CD4-positive, alpha-beta T cell (primary cell): ENCODE measurements at places on chromosomes 5 and 9. TPM values are rescaled to one million over a fixed set of nuclear protein-coding genes. Genes with fewer than 3 reads are reported as not detected.

- DNase-seq = no peak
These were observed 30.9 kb upstream of the SHOC1 start for GRCh38 chr9:111825468-111826145.

- no peak for DNase-seq
These were observed 31.8 kb downstream of the ERMP1 start for GRCh38 chr9:5800969-5801738.

- peak; percentile 46 for DNase-seq
These were observed 2.6 kb downstream of the CTNNAL1 start for GRCh38 chr9:109010746-109011145.

- DNase-seq = no peak
These were observed 11.4 kb upstream of the MACIR start for GRCh38 chr5:103247118-103247517.

- no peak for DNase-seq
These were observed 441.4 kb downstream of the SH3GL2 start for GRCh38 chr9:18020121-18020745.

- no peak for DNase-seq
These were observed 36.0 kb downstream of the WWC1 start for GRCh38 chr5:168327451-168327850.

DNA sequence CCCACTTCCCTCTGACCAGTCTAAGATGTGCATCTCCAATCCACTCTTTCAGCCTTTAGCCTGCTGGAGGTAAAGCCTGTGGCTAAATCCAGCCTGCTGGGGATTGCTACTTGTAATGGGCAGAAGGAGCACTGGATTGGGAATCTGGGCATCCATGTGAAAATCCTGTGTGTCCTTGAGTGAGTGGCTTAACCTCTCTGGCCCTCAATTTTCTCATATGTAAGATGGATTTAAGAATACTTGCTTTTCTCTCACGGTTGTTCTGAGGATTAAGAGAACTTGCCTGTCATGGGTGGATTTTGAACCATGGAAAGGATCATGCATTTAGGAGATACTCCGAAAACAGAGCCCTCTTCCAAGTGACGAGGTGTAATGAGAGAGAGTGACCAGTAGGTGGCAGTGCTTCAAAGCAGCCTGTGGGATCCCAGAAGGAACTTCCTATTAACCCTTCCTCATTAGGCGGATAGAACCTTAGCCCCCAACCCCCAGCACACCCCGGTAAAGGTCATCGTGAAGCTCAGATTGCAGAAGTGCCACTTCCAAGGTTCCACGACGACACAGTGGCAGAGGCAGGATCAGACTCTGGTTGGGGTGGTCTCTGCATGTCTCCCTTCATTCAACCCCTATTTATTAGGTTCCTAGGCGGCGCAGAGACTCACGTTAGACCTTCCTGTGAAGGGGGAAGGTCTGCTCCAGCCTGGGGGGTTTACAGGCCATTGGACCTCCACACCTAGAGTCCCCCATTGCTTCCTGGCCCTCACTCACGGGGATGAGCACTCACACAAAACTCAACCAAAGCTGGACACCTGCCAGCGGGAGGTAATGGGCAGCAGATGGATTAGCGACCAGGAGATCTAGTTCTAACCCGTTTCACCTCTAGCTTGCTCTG lies 68.7 kb upstream of the ZNF618 start:
- no peak for DNase-seq

DNA sequence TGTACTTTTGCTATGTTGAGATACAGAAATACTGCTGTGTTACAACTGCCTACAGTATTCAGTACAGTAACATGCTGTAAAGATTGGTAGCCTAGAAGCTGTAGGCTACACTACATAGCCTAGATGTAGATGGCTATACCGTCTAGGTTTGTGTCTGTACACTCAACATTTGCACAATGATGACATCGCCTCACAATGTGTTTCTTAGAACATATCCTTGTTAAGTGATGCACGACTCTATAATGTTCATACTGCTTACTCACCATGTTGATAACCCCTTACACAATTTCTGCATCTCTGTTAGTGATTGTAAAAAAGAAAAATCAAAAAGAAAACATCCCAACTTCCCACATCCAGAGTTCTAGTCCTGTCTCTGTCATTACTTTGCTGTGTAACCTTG lies 450.0 kb downstream of the CCDC171 start:
- DNase-seq = no peak

GRCh38 chr9:93677641-93678136 lies 101.3 kb downstream of the PHF2 start:
- DNase-seq = no peak

DNA sequence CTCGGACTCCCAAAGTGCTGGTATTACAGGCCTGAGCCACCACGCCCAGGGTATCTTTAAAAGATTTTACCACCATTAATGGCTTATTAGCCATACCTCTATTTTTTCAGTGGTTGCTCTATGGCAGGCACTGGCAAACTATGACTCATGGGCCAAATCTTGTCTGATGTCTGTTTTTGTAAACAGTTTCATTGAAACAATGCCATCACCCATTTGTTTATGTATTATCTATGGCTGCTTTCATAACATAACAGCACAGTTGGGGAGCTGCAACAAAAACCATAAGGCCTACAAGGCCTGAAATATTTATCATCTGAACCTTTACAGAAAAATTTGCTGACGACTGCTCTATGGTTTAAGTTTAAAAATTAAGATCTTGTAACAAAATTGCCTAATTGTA lies 66.8 kb downstream of the SLC38A9 start:
- DNase-seq = no peak

DNA sequence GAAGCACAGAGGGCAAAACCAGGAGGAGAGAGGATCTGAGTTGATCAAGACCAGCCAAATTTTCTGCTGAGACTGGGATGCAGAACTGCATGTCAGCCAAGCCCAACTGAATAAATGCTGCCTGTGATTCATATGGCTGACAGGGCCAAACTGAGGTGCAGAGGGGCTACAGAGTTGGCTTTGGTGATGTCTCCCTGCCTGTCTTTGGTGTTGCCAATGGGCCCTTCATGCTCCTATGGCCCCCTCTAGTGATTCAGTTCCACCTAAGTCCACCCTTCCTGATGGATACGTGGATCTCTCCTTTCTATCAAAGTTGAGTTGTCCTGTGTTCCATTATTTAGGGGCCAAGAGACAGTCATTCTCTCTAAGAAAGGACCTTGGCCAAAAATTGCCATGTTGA lies 163.6 kb upstream of the TLE4 start:
- no peak for DNase-seq

- no peak for DNase-seq
These were observed 20.5 kb upstream of the TTLL11 start for GRCh38 chr9:122113574-122113973.

DNA sequence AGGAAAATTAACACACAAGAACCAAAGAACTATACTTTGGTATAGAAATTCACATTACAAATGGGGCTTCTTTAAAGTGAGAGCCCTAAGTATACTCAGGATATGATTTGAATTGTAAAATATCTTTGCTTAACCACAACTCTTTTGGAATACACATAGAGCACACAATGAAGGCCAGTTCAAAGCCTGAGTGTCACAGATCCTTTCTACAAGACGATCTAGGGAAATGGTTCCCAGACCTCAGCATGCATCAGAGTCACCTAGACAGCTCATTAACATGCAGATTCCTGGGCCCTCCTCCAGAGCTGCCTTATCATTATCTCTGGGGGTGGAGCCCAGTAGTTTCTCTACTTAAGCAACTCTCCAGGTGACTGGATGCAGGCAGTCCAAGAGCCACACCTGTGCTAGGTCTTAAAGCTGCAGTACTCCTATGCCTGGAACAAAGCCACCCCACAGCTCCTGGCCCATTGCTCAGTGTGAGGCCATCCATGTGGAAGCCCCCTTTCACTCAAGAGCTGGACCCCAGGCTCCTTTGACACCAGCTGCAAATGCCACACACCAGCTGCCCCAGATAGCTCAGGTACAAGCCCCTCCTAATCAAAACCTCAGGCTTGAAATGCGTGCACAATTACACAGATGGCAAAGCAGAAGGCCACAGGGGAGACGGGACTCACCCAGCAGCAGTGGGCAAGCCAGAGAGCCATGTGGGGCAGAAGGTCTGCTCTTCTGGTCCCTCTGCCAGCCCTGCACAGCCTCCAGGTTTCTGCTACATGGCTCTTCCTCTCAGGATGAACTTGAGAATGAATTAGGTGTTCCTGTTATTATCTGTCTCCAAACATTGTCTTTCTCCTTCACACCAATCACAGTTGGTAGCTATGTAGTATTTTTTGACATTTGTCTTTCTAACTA lies 106.1 kb downstream of the SH3TC2 start:
- DNase-seq = no peak

DNA sequence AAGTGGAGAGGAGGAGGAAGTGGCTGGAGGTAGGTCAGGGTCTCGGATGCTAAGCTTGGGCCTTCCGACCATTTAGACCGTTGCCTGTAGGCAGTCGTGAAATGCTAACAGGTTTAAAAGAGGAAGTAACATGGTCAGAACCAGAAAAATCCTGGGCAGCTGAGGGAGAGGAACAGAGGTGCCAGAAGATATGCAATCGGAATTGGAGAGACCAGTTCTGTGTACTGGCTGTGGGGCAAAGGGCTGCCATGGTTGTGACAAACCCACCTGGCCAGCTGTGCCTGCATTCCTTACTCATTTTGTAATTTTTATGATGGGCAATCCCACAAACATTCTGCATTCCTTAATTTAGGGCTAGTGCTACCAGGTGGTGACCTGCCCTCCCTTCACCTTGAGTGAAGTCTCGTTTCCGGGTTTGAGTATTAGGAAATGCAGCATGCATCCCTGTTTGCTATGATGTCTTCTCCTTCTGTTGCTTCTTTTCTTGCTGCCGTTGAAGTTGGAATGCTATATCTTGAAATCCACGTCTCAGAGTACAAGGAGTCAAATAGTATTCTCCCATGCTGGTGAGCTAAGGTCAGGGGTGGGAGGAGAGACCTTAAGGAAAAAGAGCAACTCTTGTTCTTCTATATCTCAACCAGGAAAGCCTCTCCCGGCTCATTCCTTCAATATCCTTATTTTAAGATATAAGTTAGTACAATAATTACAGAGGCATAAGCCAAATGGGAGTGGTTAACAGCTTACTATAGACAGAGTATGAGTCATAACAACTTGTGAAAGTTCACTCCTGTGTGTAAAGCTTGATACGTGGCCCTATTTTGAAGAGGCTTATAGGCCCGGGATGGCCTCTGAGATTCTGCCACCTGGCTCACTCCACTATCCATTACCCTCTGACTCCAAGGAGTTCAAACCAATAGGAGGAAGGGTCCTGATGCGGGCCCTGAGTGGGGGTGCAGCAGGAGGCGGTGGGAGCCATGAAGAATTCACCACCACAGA lies 37.0 kb downstream of the B4GALT1 start:
- no peak for DNase-seq

DNA sequence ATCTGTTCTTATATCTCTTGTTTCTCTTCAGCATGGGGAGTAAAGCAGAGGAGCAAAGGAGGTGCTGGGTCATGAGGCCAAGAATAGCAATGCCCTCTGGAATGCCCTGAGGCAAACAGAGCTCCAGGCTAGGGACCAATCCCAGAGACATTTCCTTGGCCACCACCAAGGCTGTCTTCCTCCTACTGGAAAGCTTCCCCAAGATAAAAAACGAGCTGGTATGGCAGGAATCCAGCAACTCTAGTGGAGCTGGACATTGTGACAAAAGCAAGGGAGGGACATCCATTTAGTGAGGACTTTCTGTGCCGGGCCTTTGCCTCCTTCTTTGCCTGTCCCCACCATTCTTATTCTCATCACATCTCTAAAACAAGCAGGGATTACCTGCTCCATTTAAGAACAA lies 161.6 kb downstream of the ASTN2 start:
- no peak for DNase-seq

GRCh38 chr5:169861934-169862333 lies 118.4 kb downstream of the INSYN2B start:
- no peak for DNase-seq

GRCh38 chr5:132788508-132788907 lies 11.5 kb upstream of the SEPTIN8 start:
- no peak for DNase-seq

Gene CTNNA1
- total RNA-seq = 6.0 TPM

Gene C1QTNF2
- total RNA-seq = not detected

Gene TRIP13
- total RNA-seq = 0.47 TPM

Gene BRINP1
- not detected for total RNA-seq

Gene INSL6
- total RNA-seq = not detected

Gene KCTD16
- total RNA-seq = not detected
